ENCODE measurements at places on chromosomes 6 and 20.
A peak's percentile ranks its signal among the peaks of the same experiment; 100 is the strongest.

DNA sequence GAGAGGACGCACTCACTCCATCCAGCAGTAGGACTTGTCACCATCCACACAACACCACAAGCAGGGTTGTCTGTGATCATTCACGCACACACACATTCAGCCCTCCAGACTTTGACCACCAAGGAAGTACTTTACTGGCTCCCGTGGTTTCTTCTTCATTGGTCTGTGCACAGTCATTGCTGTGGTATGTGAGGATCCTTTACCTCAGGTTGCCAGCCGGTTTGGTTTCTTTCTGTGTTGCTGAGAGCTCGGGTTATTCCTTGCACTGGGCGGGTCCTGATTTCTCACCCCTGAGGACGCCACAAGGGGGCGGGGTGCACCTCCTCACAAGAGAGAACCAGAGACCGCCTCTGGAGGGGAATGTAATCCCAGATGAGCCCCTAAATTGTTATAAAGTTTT lies 11.2 kb downstream of the SLC35A1 start:
- no peak for DNase-seq

GRCh38 chr6:118187568-118188164 lies 280.6 kb downstream of the SLC35F1 start:
- DNase-seq: no peak

GRCh38 chr6:78844899-78845298 lies 22.5 kb upstream of the IRAK1BP1 start:
- no peak for DNase-seq

- no peak for DNase-seq
Measured at GRCh38 chr6:25296217-25296905, 17.2 kb downstream of the CARMIL1 start.

DNA sequence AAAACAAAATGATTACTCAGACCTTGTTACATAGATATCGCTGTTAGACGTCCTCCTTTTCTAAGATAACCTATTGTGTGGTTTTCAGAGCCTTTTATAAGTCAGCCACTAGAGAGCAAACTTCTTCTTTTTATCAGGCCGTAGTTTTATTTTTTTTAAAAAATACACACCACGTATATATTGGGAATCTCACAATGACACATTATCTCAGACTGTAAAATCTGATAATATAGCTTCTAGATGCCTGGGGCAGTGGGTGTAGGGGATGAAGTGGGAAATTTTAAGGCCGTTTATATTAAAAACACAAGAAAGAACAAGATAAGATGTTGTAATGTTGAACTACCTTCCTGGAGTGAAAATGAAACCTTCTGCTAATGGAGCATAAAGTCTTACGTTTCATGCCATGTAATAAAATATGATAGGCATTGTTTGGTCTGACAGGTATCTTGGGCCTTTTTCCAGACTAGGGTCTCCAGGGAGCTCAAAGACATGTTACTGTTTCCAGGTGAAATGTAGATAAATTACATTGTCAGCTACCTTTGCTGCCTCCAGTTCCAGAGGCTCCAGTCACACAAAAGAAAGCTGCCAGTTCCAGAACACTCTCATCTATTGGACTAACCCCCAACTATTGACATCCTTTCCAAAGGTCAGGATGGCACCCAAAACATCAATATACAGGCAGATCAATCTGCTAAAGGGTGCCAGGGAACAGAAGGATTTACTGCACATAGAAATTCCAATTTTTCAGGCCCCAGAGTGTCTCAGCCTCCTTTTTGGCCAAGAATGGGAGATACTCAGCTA lies 130.2 kb upstream of the AKIRIN2 start:
- no peak for DNase-seq

DNA sequence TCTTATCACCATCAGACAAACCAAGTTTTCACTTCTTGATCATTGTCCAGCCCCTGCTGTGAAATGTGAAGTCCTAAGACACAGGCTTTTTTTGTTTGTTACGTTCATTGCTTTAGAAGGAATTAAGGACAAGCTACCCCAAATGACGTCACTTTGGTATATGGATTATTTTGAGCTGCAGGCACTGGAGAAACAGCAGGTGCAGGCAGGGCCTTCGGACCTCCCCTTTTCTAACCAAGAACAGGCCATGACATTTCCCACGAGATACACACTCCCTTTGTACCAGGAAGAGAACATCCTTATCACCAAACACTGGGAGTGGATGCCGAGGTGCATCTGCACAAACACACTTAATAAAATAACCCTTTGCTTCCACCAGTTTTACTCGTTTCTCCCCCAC lies 418.0 kb upstream of the SULF2 start:
- DNase-seq: no peak

- peak; percentile 67 for DNase-seq
Measured at GRCh38 chr6:158072083-158072721, 90.5 kb downstream of the SYNJ2 start.

DNA sequence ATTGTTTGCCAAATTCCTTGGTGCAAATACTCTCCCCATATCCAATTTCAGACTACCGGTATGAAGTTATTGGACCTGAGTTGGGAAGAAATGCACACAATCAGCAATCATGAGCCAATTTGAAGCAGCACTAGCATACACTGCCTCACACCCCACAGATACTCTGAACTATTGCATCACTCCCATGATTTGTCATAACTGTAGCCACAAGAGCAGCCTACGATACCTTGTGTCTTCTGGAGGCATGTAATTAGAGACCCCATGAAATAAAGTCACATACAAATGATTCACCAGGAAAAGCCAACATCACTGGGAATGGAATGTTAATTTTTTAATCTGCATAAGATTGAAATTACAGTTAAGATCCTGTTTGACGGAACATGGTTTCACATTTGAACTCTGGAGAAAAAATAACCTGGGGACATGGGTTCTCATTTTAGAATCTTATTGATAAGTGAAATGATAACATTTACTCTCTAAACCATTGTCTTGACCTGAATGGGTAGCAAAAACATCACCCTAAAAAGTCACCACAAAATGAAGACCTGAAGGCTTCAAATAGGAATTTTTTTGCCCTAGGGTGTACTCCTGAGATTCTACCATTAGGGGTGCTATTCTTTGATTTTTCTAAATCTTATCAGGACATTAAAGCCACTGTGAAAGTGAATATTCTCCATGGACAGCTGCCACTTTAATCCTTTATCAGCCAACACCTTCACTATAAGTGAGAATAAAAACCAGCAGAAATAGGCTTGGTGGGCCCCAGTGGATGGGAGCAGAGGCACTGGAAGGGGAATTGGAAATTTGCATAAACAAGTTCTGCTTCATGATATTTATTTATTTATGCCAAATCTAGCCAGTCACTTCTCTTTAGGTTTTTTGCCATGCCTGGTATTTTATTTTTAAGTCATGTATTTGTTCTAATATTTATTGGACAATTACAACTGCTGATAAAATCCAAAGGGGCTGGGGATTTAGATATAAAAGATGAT lies 34.5 kb upstream of the HBS1L start:
- no peak for DNase-seq

GRCh38 chr6:20669571-20670314 lies 135.5 kb downstream of the CDKAL1 start:
- no peak for DNase-seq

- no peak for DNase-seq
Measured at GRCh38 chr6:88877893-88878292, 85.5 kb downstream of the RNGTT start.

DNA sequence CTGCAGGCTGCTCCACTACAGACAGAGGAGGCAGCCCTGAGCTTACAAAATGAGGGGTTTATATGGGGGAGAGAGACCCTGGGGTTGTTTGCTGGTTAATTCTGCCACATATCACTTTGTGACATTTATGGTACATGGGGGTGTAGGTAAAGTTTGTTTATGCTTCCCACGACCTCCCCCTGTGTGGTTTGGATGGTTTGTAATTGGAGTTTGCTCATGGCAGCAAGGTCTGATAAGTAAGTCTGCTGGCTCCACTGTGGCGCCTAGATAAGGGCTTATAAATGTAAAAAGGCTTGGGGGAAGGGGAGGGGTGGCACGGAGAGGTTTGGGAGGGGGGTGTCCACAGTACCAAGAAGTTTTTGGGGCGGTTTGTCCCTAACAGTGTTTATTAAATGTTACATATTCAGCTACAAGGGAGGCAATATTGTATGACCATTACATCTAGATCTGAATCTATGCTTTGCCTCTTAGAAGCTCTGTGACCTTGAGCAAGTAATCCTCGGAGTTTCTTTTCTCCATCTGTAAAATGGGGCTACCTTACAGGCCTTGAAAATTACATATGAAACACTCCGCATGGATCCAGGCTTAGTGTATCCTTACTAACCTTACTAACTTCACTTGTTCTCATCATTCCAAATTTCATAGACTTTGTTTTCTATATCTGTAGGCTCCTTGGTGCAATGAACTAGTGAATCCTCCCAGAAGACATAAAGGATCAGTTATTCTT lies 204.8 kb upstream of the NOX3 start:
- DNase-seq: no peak

DNA sequence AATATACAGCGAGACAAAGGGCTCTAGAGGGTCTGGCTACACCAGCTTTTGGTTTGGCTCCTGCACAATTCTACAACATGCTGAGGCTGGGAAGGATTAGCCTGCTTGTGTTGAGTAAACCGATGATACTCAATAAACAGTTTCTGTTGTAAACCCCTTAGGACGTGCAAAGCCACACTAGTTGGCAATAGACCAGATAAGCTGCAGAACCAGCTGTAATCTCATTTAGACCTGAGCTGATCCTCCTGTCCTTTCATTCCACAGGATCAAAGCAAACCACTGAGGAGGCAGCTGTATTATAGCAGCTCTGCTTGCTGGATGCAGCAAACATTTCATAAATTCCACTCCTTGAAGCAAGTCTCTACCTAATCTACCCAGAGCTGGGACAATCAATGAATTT lies 79.7 kb downstream of the MMS22L start:
- DNase-seq: no peak

GRCh38 chr6:23415819-23416427 lies 710.1 kb upstream of the NRSN1 start:
- DNase-seq: no peak

GRCh38 chr6:31128093-31128676 lies 7.9 kb upstream of the CDSN start:
- peak; percentile 65 for DNase-seq

- no peak for DNase-seq
Measured at GRCh38 chr20:48910347-48910781, 11.1 kb upstream of the ARFGEF2 start.

DNA sequence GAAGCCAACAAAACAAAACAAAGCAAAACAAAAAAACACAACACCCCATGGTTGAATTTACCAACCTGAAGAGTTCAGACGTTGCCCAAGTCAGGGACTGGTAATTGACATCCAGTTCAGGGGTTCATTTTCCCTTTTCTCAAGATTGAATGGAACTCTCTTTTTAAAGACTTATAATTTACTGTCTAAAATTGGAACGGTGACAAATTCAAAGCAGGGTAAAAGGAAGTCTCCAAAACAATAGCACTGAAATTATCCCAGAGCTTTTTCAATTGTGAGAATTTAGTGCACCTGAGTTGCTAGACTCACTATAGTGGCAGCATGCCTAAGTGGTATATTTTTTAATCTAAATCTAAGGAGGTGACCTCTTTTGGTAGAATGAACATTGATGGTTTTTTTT lies 90.9 kb upstream of the PREP start:
- DNase-seq: no peak

DNA sequence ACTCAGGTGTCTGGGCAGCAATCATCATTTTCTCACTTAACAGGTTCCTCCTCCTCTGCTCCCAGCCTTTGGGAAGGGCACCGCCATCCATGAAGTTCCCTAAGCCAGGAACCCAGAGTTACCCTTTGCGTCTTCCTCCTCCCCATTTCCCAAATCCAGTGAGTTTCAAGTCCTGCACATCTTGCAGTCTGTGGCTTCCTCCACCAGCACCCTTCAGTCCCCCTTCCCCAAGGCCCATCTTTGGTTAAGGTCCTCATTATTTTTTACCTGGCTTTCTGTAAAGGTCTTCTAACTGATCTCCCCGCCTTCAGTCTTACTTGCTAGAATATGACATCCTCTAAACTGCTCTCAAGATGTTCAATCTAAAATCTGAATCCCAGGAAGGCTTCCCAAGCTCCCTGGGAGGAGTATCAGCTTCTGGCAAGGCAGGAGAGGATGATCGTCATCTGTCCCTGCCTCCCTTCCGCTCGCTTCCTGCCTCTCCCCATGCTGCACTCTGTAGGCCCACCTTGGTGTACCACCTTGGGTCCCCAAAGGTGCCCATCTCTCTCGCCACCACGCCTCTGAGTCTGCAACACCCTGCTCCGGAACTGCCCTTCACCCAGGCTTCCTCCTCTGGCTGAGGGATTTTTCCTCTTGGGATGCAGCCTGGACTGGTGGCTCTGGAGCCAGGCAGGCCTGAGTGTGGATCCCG lies 11.4 kb upstream of the DUSP22 start:
- no peak for DNase-seq

GRCh38 chr6:109039795-109040194 lies 54.9 kb downstream of the SESN1 start:
- DNase-seq: no peak

DNA sequence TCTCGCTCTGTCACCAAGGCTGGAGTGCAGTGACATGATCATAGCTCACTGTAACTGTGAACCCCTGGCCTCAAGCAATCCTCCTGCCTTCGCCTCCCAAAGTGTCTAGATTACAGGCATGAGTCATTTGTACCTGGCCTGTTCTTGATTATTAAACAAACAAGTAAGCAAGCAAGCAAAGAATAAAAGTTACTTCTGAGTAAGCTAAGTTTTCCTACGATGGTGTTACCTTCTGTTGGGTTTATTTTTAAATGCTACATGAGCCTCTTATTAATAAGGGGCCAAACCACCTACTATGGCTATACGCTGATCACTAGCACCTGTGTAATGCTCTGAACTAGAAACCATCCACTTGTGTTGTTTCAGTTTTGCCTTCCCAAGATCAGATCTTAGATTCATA lies 50.8 kb downstream of the IL22RA2 start:
- DNase-seq: no peak

DNA sequence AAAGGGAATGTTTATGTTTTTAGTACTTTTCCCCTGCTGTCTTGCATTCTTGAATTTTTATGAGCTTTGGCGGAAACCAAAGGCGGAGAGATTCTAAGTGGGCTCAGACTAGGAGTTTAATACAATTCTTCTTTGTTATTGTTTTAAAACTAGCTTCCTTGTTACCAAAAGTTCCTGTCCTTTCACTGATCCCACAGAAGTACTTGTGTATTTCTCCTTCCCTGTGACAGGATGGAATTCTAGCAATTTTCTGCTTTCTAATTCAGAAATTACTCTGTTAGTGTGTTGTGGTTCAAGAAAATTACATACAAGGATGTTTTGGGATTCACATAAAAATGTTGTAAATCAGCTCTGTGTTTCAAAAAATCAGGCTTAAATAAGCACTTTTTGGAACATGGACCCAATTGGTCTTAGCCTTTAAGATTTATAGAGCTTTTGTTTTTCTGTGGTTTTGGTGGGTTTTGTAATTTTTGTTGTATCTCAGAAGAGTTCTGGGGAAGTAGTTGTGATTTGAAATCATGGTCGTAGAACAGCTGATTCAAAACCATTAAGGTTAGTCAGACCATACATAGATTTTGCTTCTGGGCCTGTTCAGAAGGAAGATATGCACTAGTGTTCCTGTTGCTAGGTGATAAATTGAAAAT lies 17.6 kb upstream of the CTAGE9 start:
- no peak for DNase-seq
